ENCODE measurements at places on chromosomes 7 and 10.

DNA sequence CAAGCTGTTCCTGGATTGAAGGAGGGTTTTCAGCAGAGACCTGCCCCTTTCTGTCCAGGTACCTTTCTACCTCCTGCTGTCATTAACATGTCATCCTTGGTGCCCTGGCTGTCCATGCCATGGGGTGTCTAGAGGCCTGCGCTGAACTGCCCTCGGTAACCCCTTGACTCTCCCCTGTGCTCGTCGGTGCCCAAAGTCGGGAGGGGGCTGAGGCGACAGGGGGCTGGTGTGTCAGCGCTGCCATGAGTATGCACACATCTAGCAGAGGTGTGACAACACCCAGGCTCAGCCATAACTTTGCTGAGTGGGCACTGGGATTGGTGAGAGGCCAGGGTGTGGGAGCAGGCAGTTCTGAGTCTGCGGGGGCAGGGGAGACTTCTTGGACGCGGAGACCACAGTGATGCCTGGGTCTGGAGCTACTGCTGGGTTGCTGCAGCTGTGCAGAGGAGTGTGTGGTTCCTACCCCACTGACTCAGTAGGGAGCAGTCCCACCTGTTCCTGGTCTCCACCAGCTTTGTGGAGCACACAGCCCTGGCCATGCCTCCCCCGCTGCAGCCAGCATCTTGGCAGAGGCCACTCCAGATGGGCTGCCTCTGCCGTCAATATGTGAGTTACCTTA is 376.2 kb upstream of the SEMA3C start:
- DNase-seq: no peak

- no peak for DNase-seq
Measured at GRCh38 chr7:28793381-28794085, 164.6 kb downstream of the TRIL start.

GRCh38 chr7:106737202-106737562 is 76.2 kb upstream of the CCDC71L start:
- no peak for DNase-seq

DNA sequence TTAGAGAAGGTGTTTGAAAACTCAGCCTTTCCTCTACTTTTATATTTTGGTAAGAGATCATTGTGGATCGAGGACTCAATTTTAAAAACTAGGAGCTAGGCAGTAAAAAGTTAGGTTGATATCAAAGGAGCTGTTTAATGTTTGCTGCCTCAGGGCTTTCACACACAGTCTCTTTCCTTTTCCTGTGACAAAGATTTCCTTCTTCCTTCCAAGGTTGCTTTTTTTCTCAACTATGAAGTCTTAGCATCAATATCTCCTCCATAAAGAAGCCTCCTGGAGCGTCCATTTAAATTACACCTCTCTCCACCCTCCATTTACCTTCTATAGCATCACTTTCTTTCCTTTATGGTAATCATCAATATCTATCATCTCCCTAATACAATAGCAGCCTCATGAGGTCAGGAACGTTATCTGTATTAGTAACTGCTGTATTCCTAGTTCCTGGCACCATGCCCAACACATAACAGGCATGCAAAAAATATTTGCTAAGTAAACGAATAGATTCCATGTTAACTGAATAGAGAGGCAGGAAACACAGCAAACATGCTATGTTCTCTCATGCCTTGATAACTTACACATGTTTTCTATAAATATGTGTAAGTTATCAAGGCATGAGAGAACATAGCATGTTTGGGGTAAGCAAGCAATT is 48.5 kb downstream of the GNAT3 start:
- no peak for DNase-seq

DNA sequence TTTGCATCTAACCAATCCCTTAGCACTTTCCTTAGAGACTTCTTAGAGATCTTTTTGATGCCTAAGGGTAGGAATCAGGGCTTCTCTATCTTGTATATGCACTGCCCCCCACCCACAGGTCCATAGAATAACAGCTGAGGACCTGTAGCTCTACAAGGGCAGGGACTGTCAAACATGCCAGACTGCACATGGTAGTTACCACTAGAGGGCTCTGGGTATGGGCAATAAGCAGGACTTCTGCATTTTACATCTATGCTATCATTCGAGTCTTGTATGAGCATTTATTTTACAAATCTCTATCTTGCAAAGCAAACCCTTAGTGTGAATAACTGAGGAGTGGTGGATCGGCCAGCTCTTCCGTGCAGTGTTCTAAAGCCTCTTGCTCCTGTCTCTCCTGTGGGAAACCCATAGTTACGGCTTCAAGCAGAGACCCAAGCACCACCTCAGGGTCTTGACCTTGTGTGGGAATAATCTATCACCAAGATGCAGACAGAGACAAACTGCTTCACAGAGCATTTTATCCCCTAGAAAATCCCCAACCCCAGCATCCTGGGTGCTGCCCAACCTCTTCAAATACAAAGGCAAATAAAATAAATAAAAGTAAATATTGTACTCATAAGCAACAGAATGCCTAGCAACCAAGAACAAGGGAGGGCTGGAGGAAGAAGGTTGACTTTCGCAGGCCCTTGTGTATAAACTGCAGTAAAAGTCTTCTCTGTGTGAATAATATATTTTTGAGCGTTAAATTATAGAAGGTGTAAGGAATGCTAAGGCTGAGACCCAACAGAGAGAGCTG is 219.3 kb downstream of the WDR11 start:
- DNase-seq: no peak

- DNase-seq: peak; percentile 92
Measured at GRCh38 chr10:124719213-124719851, 24.8 kb downstream of the FAM53B start.

DNA sequence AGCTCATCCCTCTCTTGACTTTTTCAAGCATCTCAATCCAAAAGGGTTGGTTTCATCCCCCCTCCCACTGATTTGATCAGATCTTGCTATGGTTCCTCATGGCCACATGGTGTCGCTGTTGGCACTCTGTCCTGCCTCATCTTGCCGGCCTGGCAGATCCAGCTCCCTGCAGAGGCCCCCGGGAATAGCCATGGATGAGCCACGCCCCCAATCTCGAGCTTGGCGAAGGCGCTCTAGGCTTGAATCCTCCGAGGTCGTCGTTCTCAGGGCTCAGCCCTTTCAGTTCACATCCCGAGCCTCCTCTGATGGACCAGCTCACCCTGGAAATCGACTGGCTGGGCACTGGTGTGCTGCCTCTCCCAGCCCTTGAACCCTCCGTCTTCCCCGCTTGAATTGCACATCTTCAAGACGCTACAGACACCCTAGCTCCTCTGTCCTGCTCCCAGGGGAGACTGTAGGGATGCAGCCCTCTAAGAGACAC is 628.7 kb downstream of the TYW1 start:
- peak; percentile 64 for DNase-seq

- DNase-seq: no peak
Measured at GRCh38 chr7:43771573-43771972, 13.1 kb downstream of the BLVRA start.

DNA sequence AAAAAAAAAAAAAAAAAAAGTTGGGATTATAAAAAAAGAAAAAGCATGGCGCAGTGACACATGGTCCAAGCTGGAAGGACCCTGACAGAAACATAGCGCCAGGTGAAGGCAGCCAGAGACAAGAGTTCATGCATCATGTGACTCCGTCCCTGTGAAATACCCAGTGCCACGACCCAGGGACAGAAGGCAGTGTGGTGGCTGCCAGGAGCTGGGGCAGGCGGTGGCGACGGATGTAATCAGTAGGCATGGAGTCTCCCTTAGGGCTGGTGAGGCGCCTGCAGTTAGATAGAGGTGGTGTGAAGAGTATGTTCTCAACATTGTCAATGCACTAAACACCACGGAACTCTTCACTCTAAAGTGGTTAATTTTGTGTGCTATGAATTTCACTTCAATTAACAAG is 43.9 kb downstream of the STK32C start:
- no peak for DNase-seq

- no peak for DNase-seq
Measured at GRCh38 chr10:61866700-61867368, 34.7 kb upstream of the ARID5B start.

Measured in midbrain (tissue), 1 donor.